ENCODE measurements at places on chromosomes 6 and 20.

DNA sequence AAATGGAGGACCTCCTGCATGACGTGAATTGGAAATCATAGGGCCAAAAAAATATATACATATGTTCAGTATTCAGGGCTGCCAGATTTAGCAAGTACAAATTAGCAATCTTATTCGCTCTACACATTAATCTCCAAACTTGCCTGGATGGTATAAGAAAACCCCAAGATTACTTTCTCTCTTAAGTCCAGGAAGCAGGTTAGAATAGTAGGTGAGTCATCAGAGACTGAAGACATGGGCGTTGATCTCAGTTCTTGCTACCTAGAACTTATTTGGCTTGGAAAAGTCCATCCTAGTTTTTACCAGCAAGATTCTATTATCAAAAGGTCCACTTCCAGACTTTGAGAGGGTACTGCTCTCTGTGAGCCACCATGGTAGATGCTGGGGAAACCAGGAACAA is 47.4 kb downstream of the GPR63 start:
- no peak for DNase-seq

GRCh38 chr6:84731901-84732300 is 32.5 kb downstream of the TBX18 start:
- DNase-seq: no peak

DNA sequence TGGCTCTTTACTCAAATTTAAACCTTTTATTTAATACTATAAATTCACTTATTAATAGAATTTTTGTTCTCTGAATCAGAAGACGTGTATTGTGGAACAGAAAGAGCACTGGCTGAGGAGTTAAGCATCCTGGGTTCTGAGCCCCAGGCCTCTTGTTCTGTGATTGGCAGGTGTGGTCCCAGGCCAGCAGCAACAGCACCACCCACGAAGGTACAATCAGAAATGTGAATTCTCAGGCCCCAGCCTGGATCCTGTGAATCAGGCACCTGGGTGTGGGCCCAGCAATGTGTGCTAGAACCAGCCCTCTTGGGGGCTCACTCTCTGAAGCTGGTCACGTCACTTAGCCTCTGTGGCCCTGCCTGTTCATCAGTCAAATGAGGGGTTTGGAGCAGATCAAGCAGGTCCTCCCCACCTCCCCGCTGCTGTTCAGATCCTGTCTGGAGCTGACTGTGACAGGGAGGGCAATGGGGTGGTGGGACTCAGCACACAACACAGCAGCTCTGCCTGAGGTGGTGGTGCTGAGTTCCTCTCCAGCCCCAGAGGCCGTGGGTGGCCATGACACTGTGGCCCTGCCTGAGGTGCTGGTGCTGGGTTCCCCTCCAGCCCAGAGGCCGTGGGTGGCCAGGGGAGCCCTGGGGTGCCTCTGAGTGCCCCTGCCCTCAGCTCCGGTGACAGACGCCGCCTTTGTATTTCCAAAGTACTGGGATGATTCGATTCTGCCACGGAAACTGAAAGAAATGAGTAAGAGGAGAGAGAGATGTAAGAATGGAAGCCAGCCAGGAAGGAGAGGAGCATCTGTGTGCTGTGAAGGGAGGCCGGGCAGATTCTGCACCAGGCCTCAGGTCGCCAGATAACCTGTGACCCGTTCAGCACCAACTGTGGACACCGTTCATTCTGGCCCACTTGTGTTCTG is 41.6 kb upstream of the FRMD1 start:
- no peak for DNase-seq

DNA sequence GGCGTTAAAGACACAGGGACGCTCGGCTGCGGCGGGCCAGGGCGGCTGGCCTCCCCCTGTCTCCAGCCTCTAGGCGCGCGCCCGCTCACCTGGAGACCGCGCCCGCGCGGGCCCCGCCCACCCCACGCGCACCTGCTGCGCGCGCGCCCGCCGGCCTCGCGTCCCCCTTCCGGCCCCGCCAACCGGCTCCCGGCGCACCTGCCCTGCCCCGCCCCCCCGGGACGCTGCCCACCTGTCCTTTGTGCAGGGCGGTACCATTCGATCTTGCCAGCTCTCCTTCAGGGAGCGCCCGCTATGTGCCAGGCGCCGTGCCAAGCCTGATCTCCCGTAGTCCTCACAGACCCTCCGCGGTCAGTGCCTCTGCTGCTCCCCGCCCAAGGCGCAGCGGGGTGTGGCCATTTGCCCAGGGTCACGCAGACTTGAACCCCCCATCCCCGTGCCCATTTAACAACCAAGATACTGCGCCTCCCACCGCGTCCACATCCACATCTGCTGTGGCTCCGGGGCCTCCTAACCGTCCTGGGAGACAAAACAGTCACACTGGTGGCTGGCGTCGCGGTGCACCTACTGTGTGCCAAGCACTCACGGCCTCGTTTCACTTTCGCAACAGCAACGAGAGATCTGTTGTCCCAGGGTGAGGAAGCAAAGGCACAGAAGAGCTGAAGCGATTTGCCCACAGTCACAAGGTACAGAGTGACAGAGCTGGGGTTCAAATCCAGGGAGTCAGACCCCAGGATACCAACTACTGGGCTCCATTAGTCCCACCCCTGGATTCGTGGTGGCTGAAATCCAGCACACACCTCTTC is 48.1 kb downstream of the NOL4L start:
- DNase-seq: no peak

DNA sequence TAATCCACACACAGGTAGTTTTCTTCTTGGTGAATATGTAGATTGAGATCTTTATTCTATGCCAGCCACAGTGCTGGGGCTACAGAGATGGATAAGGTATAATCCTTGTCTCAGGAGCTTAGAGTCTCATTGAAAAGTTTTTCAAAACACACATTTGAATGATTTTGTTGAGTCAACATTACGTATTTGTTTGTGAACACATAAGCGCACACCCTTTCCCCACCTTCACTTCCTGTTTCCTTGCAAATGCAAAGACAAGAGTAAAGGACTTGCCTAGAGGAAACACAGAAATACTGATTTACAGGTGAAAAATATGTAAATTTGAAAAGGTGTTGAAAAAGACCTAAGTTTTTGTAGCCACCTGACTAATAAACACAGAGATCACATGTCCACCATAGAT is 27.8 kb downstream of the VAPB start:
- DNase-seq: no peak

DNA sequence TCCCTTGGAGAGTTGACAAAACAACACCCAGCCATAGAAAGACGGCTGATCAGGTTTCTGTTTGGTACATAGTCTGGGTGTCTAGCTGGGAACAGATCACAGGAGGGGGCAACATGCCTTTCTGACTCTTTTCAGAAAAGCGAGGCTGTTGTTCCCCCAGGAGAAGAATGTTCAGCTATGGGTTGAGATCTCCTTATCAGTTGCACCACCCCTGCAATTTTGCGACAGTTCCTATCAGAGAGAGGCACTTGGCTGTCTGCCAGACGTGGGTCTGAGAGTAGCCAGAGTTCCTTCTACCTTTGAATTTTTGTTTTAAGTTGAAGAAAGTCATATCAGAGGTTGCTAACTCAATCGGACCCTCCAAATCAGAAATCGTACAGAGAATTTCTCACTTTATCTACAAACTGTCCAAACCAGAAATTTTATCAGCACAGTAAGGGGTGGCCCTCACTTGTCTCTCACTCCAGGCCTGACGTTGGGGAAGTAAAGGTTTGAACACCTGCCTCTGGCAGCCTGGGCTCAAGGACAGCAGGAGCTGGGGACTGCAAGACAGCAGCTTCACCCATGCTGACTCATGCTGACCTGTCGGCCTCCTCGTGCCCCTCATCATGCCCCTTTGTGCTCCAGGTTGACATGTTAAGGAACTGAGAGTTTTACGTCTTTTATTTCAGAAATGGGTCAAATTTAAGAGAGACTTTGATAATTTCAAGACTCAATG is 42.3 kb downstream of the TMC2 start:
- DNase-seq: no peak

DNA sequence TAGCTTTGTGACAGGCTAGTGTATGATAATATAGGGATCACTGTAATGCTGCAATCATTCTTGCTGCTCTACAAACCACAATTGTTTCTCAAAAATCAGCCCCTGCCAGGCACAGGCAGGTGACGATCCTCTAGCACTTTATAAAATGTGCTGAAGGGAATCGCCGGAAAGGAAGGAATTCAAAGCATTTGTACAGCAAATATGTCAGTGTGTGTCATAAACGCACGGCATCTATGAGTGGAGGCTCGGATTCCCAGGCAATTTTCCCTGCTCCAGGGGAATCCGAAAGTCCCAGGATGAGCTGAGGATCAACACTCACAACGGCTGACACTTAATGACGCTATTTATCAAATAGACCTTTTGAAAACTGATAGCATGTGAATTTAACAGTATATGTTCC is 1.4 kb downstream of the PHACTR1 start:
- DNase-seq: no peak

DNA sequence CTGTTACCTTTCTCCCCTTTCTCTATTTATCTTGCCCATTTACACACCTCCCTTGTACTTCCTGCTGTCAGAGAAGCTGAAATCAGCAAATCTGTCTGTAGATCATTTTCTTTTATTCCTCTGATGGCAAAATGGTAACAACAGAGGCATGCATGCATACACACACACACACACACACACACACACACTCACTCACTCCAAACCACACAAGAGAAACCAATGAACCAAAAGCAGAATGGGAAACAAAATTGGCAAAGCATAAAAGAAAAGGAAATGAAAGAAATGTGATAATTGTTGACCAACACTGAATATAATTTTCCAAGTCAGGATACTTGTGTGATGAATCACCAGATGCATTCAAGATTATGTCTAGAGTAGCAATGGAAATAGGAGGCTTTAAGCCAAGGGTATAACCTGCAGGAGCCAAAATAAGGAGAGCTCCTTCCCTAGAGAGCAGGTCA is 172.4 kb downstream of the PLCB4 start:
- DNase-seq: no peak

GRCh38 chr6:135680964-135681913 is 170.3 kb upstream of the PDE7B start:
- no peak for DNase-seq

DNA sequence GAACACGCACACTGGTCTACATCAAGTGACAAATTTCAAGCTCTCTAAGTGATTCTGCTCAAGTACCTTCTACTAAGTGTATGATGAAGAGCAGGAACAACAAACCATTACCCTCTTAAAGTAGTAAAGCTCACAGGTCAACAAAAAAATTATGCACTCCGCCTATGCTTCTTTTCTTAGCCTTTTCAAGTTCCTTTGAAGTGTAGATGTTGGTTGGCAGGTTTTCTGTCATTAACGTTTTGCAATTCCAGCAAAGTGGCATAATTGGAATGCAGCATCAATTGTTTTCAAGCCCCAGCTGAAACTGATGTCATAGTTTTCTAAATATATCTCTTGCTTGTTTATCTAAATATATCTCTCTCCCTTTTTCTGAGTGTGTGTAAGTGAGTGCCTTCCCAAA is 396.9 kb upstream of the EYS start:
- no peak for DNase-seq

GRCh38 chr6:29547573-29547972 is 12.0 kb downstream of the UBD start:
- no peak for DNase-seq

GRCh38 chr6:35495258-35496035 is 1.4 kb downstream of the TEAD3 start:
- DNase-seq: no peak

GRCh38 chr6:97361286-97361685 is 78.3 kb upstream of the MMS22L start:
- no peak for DNase-seq

GRCh38 chr20:1800180-1800579 is 95.0 kb upstream of the SIRPA start:
- no peak for DNase-seq

DNA sequence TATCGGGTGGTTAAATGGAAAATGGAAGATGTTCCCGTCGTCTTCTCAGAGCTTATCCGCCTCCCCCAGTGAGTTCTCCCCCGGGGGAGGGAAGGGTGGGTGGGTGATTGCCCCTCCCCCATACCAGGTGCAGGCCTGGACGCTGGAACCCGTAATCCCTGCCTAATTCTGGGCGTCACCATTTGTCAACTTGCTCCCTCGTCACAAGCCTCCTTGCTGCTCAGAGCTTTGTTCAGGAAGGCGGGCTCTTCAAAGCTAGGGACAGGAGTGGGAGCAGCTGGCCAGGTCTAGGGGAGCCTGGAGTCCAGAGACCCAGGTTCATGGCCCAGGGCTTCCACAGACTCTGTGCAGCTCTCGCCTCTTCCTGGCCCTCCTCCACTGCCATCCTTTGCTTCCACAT is 25.6 kb downstream of the CDH22 start:
- DNase-seq: no peak

- no peak for DNase-seq
Observed at GRCh38 chr6:148934539-148934938, 187.7 kb downstream of the UST start.

DNA sequence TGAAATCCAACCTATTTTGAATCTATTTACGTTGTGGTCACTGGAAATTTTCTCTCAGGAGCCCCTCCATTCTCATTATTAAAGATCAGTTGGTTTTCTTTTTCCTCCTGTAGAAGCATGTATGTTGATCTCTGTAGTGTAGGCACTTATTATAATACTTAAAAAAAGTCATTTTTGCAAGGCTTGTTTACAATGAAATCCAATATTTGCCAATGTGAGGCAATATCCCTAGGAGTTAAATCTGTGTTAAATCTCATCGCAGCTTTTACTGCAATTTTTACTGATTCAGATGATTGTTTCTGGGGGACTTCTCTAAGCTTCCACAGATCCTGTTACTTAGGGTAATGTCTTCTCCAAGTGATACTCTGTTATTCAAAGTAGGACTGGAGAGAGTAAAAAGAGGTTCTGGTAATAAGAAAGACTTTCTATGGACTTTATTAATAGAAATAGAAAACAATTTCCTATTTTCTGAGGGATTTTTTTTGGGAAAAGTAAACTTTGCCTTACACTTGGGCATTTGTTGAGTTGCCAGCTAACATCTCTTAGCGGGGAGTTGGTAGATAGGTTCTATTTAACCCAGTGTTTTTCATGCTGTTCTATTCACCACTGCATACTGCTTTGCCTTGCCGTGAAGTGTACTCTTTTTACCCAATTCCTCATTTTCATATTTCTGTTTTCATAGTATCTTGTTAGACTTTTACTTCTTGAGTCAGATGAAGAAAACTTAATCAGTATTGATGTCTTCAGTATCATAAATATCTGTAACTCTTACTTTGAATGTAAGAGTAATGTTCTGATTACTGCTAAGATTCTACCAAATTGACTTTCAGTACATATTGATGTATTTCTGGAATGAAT is 48.6 kb downstream of the CDKAL1 start:
- DNase-seq: no peak
